ENCODE measurements at places on chromosomes 13 and 19.

DNA sequence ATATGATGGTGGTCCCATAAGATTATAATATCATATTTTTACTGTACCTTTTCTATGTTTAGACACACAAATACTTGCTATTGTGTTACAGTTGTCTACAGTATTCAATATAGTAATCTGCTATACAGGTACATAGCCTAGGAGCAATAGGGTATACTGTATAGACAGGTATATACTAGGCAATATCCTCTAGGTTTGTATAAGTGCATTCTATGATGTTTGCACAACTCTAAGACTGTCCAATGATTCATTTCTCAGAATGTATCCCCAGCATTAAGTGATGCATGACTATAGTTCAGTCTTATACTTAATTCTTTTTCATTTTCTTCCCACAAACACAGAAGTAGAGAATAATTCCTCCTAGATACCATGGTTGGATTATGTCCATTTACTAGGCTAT, 383.3 kb downstream of the DACH1 start:
- DNase-seq: no peak

- peak; percentile 78 for DNase-seq
Measured at GRCh38 chr19:38514812-38515633, 81.5 kb downstream of the RYR1 start.

DNA sequence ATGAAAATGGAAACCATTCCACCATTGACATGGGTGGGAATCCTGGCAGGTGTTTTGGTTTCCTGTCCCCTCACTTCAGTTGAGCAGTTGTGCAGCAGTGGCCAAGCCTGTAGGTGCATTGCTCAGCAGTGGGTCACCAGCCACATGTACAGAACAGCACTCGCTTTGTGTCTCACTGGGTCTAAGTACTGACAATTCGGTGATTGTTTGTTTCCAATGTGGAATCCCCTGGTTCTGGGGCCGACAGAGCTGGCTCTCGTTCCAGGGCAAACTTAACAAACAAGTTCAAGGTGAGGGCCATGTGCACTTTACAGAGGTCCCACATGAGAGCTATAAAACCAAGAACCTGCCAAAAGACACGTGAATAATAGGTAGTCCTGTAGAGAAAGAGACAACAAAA, 54.1 kb upstream of the SPATA13 start:
- no peak for DNase-seq

DNA sequence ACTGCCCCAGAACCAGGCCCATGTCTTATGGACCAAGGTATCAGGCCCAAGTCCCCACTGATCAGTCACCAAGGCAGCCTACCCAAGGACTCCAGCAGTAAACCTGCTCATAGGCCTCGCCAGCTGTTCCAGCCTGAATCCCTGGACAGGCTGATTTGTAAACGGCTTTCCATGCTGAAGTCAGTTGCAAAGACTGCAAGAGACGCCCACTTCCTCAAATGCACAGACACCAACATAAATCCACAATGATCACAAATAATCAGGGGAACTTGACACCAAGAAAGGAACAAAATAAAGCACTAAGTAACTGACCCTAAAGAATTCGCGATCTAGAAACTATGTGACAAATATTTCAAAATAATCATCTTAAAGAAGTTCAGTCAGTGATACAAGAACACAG, 75.2 kb downstream of the RXFP2 start:
- no peak for DNase-seq

- DNase-seq: no peak
Measured at GRCh38 chr13:51218626-51219025, 3.6 kb upstream of the FAM124A start.

DNA sequence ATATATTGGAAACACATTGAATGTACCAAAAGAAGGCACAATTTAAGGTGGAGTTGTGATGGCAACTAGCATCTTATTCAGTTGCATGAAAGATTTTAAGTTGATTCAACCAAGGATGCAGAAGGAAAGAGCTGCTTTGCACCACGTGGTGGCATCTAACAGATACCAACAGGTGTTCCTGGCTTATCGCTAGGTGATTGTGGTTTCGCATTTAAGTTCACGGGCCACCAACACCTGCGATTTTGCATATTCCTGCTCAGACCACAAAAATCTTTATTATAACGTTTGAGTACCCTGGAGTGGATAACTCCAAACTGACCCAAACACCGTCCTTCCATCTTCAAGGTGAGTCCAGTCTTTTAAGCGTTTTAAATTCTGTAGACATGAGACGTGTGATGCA, 45.3 kb downstream of the RGCC start:
- DNase-seq: no peak

GRCh38 chr19:11626252-11626651, 29.0 kb downstream of the ZNF627 start:
- DNase-seq: no peak

DNA sequence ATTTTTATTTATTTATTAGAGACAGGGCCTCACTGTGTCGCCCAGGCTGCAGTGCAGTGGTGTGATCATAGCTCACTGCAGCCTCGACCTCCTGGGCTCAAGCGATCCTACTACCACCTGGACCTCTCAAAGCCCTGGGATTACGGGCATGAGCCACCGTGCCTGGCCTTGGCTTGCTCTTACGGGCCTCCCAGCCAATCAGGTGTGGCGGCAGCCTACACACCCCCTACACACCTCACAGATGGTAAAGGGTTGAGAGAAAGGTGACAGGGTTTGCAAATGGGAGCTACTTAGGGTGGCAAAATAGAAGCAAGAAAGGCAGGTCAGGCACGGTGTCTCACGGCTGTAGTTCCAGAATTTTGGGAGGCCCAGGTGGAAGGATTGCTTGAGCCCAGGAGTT, 1.0 kb upstream of the ZBTB32 start:
- no peak for DNase-seq

DNA sequence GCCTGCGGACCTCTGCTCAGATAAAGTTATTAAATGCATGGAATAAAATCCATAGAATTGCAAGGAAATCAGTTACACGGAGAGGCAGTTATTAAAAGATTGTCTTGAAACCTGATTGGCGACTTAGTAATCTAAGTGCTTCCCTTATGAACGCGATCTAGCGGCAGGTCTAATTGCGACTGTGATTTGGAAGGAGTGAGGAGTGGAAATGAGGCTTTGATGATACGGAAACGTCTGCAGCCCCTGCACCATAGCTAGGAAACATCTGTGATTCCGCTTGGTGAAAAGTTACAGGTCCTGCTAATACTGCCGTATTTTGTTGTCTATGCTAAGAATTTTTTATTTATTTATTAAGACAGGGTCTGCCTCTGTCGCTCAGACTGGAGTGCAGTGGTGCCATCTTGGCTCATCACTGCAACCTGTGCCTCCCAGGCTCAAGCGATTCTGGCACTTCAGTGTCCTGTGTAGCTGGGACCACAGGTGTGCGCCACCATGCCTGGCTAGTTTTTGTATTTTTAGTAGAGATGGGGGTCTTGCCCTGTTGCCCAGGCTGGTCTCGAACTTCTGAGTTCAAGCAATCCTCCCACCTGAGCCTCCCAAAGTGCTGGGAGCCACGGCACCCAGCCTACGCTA, 887 bp downstream of the NDUFS7 start:
- DNase-seq: no peak

- no peak for DNase-seq
Measured at GRCh38 chr13:112449545-112449930, 73.4 kb downstream of the SPACA7 start.

- no peak for DNase-seq
Measured at GRCh38 chr13:23609414-23609760, 39.2 kb downstream of the TNFRSF19 start.

DNA sequence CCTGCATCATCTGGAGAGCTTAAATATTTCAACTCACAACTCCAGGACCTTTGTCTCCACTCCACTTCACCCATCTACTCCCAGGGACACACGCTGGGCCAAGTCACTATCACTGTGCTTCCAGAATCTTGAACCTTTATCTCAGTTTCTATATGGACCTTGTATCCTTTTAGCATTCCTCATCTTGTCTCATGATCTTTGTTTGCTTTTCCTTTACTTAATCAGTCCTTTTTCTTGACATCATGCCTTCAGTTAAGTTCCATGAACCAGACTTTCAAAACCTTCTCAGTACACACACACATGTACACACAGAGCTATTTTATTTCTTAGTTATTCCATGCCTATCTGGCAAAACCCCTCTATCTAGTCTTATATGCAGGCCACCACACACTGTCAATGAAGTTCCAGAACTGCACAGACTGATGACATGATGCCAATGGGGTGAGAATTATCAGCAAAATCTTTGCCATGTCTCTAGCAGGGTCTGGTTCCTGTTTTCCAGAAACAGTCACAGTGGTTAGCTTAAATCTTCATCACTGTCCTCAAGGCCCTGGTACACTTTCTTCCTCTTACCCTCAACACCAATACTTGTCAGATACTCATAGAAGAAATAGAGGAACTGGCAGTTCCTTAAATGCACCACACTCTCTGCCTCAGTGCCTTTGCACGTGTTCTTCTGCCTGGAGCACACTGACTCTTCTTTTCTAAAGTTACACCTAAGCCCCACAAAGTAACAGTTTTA, 77.6 kb upstream of the STARD13 start:
- no peak for DNase-seq

DNA sequence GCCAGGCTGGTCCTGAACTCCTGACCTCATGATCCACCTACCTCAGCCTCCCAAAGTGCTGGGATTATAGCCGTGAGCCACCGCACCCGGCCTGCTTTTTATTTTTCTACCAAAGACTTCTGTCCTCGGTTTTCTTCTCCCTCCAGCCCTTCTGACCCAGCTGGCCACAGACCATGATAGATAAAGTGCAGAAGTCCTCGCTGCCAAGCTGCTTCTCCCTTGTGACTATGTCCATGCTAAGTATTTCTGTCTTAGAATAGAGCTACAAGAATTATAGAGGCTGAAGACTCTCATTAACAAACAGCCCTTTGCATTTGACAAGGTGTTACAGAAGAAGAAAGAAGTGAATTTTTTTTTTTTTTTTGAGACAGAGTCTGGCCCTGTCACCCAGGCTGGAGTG, 15.4 kb upstream of the MAP3K10 start:
- DNase-seq: no peak

Data from activated T-cell treated with anti-CD3 and anti-CD28 coated beads for 48 hours (primary cell).